CD4-positive, alpha-beta T cell treated with Interleukin-17A for 1 hour (primary cell): ENCODE measurements at places on chromosomes 3 and 15.

DNA sequence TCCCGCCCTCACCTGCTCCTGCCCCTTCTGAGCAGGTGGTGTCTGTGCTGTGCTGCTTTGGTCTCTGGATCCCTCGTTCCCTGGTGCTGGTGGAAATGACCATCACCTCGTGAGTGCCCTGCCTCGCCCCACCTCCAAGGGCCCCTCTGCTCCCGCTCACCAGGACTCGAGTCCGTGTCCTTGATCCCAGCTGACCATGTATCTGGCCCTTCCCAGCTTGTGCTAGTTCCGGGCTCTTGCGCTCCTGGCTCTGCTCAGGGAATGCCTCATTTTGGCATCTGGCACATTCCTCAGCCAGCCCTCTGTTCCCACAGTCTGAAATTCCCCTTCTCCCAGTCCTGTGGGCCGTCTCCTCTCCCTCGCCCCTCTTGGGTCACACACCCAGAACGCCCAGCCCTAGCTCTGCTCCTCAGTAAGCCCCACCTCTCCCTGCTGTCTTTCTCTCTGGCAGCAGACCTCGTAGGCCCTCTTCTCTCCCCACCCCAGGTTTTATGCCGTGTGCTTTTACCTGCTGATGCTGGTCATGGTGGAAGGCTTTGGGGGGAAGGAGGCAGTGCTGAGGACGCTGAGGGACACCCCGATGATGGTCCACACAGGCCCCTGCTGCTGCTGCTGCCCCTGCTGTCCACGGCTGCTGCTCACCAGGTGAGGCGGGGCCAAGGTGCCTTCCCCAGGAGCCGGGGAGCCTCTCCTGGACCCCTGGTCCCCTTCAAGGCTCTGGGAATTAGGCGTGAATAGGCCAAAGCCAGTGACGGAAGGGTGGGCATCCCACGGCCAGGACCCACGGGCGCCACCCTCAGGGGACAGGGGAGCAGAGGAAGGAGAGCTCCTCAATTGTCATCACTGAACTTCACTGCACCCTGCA lies 11.5 kb downstream of the SLC51A start:
- DNase-seq = no peak

DNA sequence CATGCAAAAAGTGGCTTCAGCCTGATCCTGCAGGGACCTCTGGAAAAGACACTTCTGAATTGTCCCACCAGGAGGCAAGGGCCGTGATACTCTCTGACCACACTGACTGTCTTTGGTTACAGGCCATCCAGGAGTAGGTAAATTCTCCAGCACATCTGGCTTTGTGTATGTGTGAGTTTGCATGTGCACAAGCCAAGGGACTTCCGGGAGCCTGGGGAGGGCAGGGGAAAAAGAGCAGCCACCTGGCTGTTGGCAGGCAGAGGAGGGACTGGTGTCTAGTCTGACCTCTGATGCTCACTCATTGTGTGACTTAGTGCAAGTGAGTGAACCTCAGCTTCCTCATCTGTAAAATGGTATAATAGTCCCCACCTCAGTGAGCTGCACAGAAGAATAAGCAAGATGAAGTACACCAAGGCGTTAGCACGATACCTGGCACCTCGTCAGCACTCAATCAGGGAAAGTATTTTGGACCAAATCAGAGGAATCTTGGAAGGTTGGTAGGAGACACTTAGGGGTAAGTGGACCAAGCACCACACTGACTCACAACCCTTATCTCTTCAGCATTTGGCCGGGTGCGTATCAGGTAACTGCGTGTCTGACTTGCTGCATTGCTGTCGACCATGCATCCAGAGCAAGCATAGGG lies 19.1 kb downstream of the KLHL6 start:
- DNase-seq = no peak

GRCh38 chr3:155494332-155494731 lies 200.8 kb upstream of the STRIT1 start:
- DNase-seq = no peak

- no peak for DNase-seq
Measured at GRCh38 chr3:70989174-70989573, 594.4 kb downstream of the FOXP1 start.

DNA sequence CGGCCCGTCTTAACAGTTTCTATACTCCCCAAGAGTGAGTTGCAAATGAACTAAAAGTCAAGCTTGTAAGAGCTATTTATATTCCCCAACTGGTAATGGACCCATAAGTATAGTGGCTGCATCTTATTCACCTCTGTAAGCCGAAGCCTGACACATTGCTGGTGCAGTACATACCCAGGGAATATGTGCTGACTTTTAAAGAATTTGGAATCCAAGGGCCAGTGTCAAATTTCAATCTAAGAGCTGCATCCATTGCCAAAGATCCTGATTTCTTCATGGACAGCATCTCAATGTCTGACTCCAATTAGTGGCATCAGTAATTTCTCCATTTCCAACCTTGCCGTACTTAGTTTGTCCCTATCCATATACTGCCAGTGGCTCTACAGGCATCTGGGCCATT lies 42.0 kb downstream of the FRMD4B start:
- no peak for DNase-seq
